ENCODE measurements at places on chromosomes 12 and 14.
A peak's percentile ranks its signal among the peaks of the same experiment; 100 is the strongest.

GRCh38 chr14:91416744-91417119, 888 bp downstream of the CCDC88C start:
- no peak for DNase-seq

GRCh38 chr14:33532553-33532952, 418.3 kb downstream of the EGLN3 start:
- DNase-seq, result no peak

DNA sequence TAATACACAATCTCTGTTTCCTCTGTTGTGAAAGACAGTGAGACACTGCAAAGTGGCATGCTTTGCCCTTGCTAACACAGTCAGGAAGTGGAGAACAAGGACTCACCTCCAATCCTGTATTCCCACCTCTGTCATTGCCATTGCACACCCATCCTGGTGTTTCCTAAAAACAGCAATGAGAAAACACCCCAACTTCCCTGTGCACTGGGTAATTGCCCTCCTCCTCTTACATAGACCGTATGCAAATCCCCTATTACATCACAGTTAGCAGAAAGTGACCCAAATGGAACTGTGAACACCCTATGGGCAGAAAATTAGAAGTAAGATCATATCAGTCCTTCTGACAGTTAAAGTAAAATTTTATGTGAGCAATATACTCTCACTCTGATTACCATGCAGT, 355.5 kb downstream of the BCL11B start:
- DNase-seq, result no peak

DNA sequence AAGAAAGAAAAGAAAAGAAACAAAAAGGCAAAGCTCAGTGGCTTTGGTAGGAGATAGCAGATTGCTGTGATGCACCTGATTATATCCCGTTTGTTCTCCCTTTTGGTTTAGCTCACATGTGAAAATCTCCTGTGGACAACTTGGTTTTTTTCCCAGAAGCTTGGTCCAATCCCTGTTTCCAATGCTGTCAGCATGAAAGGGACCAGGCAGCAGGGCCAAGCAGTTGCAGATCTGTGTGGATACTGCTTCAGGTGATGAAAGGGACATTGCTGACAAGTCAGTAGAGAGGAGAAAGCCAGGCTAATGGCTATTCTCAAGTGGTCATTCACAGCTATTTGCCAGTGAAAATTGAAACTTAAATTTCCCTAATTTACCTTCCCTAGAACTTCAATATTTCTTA, 18.8 kb upstream of the SLCO1A2 start:
- DNase-seq, result no peak

DNA sequence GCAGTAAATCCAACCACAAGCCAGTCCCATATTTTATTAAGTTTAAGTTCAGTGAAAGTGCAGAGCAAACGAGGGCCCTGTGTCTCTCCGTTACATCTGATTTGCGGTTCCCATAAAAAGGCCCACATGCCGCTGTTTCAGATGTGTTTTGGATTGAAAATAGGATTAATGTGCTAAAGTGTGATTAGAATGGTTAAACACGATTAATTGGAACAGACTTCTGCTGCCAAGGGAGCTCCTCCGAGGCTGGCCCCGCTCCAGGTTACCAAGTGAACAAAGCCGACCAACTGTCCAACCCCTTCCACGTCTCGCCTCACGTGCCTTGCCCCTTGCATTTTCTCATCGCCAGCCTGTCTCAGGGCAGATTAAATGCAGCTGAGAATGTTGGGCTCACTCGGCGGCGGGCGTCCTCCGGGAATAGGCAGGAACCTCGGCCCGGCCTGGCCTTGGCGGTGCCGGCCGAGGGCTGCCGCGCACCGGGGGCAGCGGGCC, 166.5 kb upstream of the GSC start:
- no peak for DNase-seq

DNA sequence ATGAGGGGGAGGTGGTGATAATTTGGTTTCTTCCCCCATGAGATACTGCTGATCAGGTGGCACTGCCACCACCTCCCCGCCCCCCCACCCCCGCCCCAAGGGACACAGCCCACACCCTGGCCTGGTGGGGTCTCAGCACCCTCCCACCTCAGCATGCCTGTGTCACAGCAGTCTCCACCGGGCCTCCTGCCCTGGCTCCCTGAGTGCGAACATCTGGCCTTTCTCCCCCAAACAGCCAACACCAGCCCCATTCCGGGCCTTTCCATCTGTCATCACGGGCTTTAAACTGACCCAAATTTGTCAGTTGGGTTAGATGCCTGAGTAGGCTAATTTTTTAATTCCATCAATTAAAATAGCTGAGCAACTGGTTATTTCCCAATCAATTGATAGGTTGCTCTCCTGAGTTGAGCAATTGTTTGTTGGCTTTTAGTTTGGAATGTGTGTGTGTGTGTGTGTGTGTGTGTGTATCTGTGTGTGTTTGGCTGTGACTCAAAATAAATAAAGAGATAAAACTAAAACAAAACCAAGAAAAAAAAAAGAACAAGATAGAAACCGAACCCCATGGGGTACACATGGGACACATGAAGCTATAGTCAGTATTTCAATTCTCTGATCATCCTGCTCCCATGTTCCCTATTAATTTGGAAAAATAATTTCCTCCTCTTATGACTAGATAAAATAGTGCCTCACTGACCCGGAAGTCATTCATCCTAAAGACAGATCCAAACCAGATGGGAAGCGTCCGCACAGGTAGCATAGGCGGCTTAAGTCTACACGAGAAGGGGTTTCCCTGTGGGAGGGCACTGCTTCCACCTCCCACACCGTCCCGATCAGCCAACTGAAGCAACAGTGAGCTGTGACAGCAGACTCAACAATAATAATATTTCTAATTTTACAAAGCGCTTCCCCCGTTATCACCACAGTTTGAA, 7.4 kb downstream of the SERPINA12 start:
- no peak for DNase-seq

GRCh38 chr12:16076557-16076956, 165.4 kb downstream of the DERA start:
- peak; percentile 76 for DNase-seq

- DNase-seq, result no peak
These were observed 7.5 kb upstream of the ACTR6 start for GRCh38 chr12:100193085-100193484.

GRCh38 chr12:128459067-128459466, 192.1 kb downstream of the TMEM132C start:
- no peak for DNase-seq

DNA sequence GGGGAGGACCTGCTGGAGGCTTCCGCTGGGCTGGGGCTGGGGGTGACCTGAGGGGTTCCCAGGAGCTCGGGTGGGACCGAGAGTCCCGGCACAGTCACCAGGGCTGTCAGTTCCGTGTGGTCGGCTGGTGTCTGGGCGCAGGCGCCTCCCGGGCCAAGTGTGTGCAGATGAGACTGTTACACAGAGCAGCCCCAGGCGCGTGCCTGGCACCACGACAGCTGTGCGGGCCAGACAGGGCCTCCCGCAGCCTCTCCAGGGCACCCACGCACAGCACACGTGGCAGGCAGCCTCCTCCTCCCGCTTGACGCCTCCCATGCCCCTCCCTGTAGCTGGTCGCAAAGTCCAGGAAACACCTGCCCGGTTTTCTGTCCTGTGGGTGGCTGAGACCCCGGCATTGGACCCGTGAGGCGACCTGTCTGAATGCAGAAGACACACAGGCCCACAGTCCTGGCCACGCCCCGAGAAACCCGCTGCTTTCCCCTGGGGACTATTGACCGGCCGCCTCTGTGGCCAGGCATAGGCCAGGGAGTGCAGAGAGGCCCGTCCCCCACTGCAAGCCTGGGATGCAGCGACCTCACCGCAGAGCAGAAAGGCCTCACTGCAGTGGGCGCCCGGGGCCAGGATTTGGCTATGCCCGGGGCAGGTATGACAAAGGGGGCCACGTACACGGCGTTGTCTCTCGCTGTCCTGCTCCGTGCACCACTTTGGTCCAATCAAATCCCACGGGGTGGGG, 12.1 kb upstream of the GALNT9 start:
- no peak for DNase-seq

DNA sequence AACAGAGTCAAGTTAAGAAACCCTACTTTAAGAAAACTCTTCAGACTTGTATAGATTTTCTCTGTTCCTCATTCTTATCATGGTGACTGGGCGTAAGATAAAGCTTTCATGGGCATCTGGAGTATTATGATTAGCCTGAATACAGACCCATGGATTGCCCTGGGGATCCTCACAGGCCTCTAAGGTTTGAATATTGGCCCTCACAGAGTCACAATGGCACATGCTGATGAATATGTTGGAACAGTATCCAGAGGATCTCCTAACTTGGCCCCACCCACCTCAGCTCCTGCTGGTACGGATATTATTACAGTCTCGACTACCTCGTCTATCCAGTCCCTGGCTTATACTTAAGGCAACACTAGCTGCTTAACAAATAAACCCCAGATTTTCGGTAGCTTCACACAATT, 8.1 kb downstream of the OSBPL8 start:
- DNase-seq, result no peak

- DNase-seq, result peak; percentile 6
These were observed 111.0 kb downstream of the BEGAIN start for GRCh38 chr14:100476012-100476822.

DNA sequence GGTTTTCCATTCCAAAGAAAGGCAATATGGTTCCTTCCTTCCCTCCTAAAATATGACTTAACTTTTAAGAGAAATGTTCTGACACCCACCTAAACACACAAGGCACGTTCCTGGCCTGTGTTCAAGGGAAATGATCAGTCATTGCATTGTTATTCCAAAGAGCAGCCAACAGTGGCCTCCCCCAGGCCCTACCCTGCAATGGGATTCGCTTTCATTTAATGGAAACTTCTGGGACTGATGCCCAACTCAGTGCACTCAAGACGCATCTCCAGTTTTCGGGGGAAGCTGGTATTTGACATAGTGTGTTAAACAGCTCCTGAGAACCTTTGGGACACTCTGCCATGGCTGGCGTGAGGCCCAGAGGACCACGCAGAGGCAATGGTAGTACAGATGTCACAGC, 65.9 kb downstream of the DDX51 start:
- peak; percentile 30 for DNase-seq

GRCh38 chr14:91035855-91036254, 24.6 kb downstream of the RPS6KA5 start:
- DNase-seq, result no peak

- DNase-seq, result no peak
These were observed 11.7 kb downstream of the KDM2B start for GRCh38 chr12:121568971-121569751.

- DNase-seq, result no peak
These were observed 282.7 kb downstream of the ATXN7L3B start for GRCh38 chr12:74820324-74820723.

- DNase-seq, result no peak
These were observed 739 bp downstream of the JPH4 start for GRCh38 chr14:23577710-23578392.

GRCh38 chr12:69509308-69509736, 39.1 kb downstream of the FRS2 start:
- no peak for DNase-seq

All from ACHN (cell line).